ENCODE measurements at places on chromosomes 4 and X.
A peak's percentile ranks its signal among the peaks of the same experiment; 100 is the strongest.

DNA sequence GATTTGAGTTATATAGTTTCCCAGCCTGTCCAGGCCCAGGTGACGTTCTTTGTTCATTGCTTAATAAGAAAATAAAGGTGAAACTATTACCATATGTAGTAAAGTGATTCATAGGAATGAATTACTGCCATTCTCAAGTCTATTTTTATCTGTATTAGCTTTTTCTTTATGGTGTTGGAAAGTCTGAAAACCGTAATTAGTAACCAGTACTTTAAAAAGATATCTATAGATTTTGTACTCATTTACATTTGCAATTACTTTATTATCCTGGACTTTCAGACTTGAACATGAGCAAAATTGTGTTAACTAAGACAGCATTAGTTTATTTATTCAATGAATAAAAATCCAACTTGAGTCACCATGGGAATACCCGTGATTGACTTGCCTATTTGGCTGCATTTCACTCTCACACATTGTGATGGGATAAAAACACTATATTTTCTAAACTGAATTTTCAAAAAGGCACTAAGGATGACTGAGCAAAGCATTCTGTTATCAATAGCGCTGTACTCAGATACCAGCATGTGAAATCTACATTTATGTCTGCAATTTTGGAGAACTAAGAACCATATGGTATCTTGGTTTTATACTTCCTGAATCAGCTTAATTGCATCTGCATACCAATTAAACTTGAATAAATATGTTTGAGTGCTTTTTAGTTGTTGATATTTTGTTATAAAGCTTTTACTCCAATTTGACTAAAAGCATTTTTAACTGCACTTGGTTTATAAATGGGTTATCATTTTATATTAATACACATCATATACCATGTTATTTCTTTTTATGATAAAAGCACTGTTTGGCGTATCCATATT lies 154.6 kb downstream of the CCSER1 start:
- no peak for ATAC-seq

DNA sequence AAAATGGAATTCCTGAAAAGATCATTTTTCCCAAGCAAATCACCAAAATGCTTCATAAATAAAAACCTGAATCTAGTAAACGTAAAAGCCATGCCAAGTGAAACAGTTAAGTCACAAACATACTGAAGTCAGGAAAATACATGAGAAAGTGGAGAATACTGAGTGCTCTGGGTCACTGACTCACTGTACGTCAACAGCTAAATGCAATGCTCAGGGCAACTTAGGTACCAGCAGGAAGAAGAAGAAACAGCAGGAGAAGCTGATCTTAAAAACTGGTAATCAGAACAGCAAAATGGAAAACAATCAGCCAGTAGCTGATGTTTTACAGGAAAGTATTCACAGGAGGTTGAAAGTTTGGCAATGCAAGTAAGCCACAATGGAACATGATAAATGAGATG lies 252.6 kb upstream of the ETNPPL start:
- no peak for ATAC-seq

DNA sequence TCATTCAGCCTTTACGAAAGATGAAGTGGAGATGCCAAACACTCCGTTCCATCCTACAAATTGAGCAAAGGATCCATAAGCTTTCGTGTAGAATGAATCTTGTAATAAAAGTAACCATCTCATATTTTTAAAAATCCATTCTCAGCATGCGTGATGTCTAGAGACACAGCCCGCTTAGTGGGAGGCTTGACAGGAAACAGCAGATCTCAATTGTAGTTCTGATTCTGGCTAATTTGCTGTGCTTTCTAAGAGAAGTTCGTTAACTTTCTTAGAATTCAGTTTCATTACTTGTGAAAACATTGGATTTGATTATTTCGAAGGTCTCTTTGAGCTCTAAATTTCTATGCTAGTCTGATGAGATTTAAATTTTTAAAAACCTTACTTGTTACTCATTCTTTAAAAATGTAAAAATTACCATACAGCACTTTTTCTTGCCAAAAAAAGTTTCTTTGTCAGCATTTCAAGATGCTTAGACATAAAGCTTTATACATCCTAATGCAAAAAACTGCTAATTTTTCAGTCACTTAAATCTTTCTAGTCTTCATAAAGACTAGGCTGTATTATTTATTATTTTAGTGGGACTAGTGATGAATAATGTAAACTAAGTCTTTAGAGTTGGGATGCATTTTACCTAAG lies 66.9 kb upstream of the NEIL3 start:
- no peak for ATAC-seq

GRCh38 chr4:25923745-25924144 lies 9.7 kb downstream of the SMIM20 start:
- ATAC-seq: no peak

DNA sequence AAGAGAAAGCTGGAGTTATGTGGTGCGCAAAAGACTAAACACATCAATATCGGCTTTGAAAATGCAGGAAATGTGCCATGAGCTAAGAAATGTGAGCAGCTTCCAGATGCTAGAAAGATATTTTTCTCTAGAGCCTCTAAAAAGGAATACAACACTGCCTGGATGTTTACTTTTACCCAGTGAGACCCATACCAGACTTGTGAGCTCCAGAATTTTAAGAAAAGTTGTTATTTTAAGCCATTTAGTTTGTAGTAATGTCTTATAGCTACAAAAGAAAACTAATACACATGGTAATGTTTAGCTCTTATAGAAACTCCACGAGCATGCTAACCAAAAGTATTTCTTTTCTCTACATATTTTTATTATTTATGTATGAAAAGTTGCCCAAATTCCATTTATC lies 1389.4 kb downstream of the C4orf33 start:
- ATAC-seq: no peak

DNA sequence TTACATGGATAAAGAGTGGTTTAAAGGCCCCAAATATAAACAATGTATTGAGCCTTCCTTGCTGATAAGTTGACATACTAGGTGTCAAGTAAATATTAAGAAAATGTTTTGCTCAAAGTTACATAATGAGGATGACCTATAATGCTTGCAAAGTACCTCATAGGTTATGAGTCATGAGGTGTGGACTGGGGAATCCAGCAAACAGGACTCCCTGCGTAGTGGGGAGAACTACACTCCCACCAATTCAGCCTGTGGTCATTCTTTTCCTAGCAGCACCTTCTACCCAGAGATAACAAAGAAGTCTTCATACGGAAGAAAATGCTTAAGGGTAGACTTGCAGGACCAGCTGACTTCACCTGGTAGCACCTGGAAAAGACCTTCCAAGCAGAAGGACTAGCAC lies 418.9 kb upstream of the CPEB2 start:
- no peak for ATAC-seq

DNA sequence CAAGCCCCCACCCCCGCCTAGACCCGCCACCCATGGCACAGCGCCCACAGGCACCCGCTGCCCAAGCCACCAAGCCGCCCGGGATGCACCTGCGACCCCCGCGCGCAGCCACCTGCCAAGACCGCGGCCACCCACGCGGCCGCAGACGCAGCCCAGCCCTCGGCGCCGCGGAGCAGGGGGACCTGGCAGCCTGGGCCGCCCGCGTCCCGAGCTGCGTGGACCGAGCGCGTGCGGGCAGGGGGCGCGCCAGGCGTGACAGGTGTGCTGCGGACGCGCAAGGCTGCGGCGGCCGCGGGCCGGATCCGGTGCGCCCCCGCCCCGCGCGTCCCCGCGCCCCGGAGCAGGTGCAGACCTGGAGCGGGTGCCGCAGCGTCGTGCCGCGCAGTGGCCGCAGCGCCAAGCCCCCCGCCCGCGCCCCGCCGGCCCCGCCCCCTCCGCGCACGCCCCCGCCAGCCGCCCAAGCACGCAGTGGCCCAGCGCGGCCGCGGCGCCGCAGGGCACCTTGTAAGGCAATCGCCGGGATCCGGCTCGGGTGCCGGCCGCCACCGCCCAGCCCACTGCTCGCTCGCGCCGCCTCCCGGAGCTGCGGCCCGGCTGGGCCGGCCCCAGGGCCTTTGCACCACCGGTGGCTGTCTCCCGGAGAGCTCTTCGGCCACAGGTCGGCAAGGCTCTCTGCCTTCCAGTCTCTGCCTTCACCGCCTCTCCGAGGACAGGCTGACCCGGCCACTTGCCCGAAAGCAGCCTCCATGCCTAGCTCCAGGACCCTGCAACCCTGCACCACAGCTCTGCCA lies at the start of gene PNCK:
Gene PNCK, minus strand, starts transcription at position 386 of the 791 bp plus-strand sequence. CDS start 737 bp downstream, outside the sequence.
- ATAC-seq: no peak

GRCh38 chrX:52576946-52577345 lies 60.1 kb upstream of the XAGE1B start:
- ATAC-seq: no peak

DNA sequence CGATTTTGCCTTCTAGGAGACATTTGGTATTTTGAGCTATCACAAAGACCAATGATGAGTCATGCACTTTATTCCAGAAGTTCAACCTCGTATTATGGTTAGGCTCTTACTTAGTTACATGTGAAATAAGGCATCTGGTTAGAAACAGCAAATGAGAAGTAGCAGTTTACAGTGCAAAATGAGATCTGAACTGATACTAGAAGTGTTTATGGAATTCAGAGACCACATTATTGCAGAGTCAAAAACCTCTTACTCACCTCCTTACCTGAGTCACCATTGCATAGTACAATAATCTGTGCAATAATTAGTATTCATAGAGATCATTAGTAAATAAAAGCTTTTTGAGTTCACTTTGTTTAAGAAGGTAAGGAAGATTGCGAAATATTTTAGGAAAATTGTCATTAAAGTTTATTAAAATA lies 38.7 kb downstream of the SEC24B start:
- peak; percentile 97 for ATAC-seq

DNA sequence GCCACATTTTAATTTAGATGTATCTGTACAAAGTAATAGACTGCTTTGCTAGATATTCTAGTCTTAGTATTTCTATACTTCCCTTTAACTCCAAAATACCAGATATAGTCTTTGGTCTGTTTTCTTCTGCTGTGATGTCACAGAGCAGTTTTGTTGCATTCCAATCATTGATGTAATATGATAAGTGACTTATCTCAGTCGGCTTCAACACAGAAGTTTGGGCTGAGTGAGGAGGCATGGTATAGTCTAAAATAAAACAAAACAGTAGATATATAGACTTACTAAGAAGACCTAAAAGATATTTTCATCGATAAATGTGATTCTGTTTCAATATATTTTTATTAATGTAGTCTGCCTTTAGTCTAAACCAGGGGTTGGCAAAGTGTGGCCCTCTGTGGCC lies 169.9 kb downstream of the DCK start:
- ATAC-seq: no peak

GRCh38 chrX:125005863-125006262 lies 313.8 kb upstream of the TEX13C start:
- no peak for ATAC-seq

GRCh38 chrX:2672084-2672483 lies 19.0 kb upstream of the CD99 start:
- no peak for ATAC-seq

GRCh38 chr4:78292341-78292740 lies 235.2 kb downstream of the FRAS1 start:
- ATAC-seq: no peak

- no peak for ATAC-seq
Measured at GRCh38 chr4:10703766-10704429, 19.3 kb upstream of the CLNK start.

DNA sequence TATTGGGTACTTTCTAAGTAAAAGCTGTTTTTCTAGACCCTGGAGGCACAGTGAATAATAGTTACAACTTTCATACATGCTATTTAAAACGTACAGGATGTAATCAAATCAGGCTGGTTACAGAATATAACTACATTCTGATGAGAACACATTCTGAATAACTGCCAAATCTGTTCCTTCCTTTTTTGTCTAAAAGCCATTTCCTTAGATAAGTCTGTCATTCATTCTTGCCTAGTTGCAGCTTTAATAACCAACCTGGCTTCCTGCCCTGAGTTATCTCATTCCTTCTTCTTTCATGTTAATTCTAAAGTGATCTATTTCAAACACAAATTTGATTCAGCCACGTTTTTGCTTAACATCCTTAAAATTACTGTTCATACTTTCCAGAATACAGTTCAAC lies 189.7 kb upstream of the ITM2A start:
- no peak for ATAC-seq

GRCh38 chrX:72306851-72307645 lies 1.3 kb upstream of the CITED1 start:
- ATAC-seq: peak; percentile 80

GRCh38 chrX:38837389-38837788 lies 36.1 kb downstream of the MID1IP1 start:
- no peak for ATAC-seq

DNA sequence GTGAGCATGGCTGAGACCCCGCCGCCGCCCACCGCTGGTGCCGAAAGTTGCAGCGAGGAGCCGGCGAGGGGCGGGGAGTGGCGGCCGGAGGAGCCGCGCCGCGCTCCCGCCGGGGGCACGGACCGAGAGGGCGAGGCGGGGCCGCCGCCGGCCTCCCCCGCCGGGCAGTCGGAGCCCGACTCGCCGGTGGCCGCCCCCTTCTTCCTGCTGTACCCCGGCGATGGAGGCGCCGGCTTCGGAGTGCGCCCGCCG lies 16.5 kb downstream of the UTP3 start:
- peak; percentile 34 for ATAC-seq

- no peak for ATAC-seq
Measured at GRCh38 chr4:67468830-67469229, 76.5 kb downstream of the CENPC start.

DNA sequence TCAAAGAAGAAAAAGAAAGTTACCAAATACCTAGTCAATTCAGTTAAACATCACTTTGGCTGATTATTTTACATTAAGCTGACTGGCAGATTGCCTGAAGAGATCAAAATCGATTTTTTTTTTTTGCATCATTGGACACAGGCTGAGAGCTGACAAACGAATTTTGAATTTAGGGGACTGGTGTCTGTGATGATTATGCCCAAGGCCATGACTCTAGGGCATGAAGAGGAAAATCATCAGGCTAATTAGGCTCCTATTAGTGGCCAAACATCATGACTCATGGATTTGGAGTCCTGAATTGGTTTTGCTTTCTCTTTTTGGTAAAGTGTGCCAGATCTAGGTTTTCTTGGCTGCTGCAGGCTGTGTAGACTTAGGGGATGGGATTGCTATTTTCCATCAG lies 829.3 kb upstream of the LCORL start:
- no peak for ATAC-seq
